Pericardium fibroblast (primary cell): ENCODE measurements at places on chromosomes 12 and 14. TPM values are rescaled to one million over a fixed set of nuclear protein-coding genes. Genes with fewer than 3 reads are reported as not detected.

The COX6A1 gene
- 360 and 401 TPM in 2 replicates for total RNA-seq

The AGAP2 gene
- under 0.01 and 0.23 TPM in 2 replicates for total RNA-seq

The NGB gene
- total RNA-seq: not detected in 2 replicates

The TPPP2 gene
- not detected in 2 replicates for total RNA-seq

The TEX52 gene
- total RNA-seq: not detected in 2 replicates

The VRTN gene
- total RNA-seq: not detected in 2 replicates
